ENCODE measurements at places on chromosomes 16 and 17.

DNA sequence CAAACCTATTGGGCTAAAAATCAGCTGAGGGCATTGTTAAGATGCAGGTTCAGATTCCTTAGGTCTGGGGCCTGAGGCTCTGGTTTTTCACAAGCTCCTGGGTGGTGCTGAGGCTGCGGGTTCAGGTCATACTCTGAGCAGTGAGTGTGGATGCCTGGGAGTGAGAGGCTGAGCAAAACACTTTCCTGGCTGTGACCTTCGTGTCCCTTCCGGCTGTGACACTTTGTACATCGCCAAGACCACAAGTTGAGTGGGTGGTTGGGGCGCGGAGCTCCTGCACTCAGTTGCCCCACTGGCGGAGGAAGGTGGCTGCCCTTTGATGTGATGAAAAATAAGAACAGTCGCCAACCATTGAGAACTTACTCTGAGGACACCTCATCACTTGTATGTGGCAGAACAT lies 24.8 kb downstream of the CCR7 start:
- DNase-seq, result no peak

- no peak for DNase-seq
These were observed 15.4 kb downstream of the TNS4 start for GRCh38 chr17:40485851-40486521.

GRCh38 chr17:38725066-38725465 lies 5.1 kb upstream of the CISD3 start:
- no peak for DNase-seq

GRCh38 chr17:18008496-18009268 lies 30.3 kb downstream of the ATPAF2 start:
- no peak for DNase-seq

GRCh38 chr16:82736224-82736623 lies 109.5 kb downstream of the CDH13 start:
- DNase-seq, result no peak

- DNase-seq, result no peak
These were observed 228.1 kb downstream of the BCAS3 start for GRCh38 chr17:60905709-60906108.

GRCh38 chr16:85090873-85091521 lies 21.3 kb downstream of the CIBAR2 start:
- no peak for DNase-seq

GRCh38 chr17:41658846-41659245 lies 29.8 kb upstream of the EIF1 start:
- no peak for DNase-seq
